A172 (cell line): ENCODE measurements at places on chromosomes 6 and 20.

DNA sequence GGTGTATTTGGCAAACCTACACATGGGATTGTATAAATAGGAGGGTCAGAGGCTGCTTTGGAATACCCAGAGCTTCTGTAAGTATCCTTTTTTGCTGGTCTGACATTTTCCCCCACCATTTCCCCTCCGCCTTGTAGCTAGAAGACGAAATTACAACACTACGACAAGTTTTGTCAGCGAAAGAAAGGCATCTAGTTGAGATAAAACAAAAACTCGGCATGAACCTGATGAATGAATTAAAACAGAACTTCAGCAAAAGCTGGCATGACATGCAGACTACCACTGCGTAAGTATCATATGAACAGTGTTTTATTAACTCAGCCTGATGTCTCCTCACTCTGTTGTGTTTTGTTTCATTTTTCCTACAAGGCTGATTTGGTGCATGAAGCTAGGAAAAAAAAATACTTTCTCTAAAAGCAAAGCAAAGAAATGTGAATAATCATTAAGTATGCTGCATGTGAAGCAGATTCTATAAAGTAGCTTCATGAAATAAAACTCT lies 72.7 kb downstream of the HDDC2 start:
- no peak for DNase-seq

- DNase-seq: no peak
Observed at GRCh38 chr20:50730765-50731054, 670 bp upstream of the PARD6B start.

DNA sequence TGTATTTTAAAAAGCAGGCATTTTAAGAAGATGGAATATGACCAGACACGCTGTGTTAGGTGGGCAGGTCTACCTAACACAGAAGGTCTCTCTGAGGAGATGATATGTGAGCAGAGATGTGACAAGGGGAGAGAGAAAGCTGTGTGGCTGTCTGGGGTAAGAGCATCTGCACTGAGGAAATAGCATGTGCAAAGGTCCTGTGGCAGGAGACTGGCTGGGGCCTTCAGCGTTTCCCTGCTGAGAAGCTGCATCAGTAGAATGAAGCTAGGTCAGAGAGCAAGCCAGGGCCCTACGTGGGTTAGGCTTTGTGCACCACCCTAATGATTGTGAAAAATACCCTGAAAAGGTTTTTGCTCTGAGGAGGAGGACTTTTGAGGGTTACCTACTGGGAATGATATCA lies 87.0 kb downstream of the TXNDC5 start:
- DNase-seq: no peak

DNA sequence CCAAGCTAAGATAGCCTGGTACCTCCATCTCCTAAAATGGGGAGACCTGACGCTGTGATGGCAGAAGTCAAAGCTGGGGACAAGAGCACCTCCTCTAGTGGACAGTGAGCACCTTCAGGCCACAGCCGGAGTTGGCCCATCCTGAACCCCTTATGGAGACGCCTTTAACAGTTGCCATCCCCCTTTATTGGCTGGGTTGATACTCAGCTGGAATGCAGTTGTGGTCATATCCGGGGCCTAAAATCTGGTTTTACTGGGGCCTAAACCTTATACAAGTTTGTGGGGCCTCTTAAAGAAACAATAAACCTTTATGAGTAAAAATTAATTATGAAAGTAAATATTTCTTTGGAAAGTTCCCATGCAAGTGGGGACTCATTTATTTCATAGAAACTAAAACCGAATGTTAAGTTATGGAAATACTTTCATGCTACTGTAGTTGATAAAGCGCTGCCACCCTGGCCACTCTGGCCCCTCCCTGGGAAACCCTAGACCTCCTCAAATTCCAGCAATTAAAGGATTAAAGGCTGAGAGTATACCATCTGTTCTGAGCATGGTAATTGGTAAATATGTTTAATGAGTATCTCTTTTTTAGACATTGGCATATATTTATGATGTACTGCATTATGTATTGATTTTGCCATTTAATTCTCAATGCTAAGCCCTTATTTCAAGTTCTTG lies 95.1 kb upstream of the SASH1 start:
- DNase-seq: no peak

- DNase-seq: peak; percentile 59
Observed at GRCh38 chr20:31566658-31567379, 38.3 kb upstream of the ID1 start.

DNA sequence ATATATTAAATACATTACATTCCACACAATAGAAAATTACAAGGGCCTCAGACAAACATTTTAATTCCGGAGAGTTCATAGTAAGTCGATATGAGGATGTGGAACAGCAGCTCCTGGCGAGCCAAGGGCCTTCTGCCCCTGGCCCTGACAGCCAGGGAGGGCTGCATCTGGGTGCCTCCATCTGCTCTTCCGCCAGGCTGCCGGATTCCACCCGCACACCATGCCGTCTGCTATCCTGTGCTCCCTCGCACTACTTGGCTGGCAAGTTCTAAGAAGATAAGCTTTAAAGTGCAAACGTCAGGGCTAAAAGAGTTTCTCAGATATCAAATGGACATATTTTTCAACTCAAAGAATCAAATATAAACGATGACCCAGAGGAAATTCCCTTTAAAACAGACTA lies 656.3 kb upstream of the NOX3 start:
- no peak for DNase-seq

GRCh38 chr20:41198443-41198842 lies 61.1 kb downstream of the PLCG1 start:
- no peak for DNase-seq

DNA sequence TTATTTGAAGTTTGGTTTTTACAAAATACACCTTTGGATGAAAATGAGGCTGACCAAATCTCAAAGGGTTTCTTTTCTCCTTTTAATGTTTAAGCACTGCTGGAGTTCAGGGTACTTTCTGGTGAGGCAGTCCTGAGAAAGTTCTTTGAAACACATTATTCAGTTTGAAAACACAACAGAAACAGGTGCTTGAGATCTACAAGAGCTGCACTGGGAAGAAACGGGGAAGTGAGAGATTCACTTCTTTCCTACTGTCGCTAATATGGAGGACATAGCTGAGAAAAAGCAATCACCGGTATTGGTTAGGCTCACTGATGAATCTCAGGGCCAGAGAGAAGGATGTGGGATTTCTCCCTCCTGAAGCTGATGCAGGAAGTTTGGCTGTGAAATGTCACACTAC lies 22.9 kb upstream of the TMEM170B start:
- no peak for DNase-seq

DNA sequence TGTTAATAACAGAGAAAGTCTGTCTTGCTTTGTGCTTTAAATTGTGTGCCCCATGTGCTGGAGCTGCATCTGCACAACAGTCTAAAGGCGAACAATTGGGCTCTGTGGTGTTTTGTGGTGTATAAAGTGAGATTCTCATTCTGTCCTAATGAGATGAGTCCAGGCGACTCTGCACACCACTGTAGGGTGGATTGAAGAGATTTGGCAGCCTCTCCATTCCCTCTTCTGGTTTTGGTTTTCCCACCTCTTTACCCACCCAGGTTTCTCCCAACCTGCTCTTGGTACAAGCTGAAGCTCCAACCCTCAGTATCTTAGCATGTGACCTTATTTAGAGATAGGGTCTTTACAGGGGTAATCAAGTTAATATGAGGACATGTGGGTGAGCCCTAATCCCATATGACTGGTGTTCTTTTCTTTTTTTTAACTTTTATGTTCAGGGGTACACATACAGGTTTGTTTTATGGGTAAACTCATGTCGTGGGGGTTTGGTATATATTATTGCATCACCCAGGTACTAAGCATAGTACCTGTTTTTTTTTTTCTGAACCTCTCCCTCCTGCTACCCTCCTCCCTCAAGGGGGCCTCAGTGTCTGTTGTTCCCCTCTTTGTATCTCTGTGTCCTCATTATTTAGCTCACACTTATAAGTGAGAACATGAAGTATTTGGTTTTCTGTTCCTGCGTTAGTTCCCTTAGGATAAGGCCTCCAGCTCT lies 217.6 kb upstream of the DTNBP1 start:
- no peak for DNase-seq

GRCh38 chr6:128521282-128521632 lies 858 bp upstream of the PTPRK start:
- no peak for DNase-seq

DNA sequence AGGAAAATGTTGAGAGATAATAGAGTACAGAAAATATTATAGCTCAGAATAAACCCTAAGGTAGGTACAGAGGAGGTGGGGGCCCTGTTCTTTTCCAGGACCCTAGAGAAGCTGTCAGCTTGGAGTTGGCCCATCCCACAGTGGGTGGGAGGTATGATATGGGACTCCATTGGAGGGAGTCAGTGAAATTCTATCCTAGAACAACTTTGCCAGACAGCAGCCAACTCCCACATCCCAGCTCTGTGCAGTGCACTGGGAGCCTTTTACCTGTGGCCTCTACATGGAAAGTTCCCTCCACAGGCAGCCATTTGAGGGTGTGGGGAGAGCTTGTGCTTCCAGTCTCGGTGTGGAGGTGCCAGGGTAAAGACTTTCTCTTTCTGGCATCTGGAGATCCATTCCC lies 36.8 kb upstream of the CLIC5 start:
- DNase-seq: no peak

DNA sequence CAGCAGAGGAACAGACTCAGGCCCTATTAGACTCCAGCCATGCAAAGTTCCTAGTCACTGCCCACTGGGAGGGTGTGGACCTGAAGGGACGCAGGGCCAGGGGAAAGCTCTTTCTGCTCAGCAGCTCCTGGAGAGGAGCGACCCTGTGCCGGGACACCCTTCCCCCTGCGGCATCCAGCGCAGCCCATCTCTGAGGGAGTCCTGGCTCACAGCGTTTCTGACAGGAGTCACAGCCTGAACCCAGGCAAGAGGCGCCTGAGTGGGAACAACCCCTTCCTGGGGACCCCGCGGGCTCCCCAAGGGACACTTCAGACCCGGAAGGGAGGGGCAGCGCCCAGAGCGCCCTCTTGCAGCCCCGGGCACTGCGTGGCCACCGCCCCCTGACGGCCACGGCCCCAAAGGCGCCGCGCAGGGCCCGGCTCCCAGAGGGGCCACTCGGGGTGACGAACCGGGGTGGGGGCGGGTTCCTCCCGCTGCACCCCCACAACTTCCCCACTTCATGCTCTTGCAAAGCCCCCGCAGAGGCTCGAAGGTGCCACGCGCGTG lies 862 bp downstream of the UCKL1 start:
- DNase-seq: no peak

DNA sequence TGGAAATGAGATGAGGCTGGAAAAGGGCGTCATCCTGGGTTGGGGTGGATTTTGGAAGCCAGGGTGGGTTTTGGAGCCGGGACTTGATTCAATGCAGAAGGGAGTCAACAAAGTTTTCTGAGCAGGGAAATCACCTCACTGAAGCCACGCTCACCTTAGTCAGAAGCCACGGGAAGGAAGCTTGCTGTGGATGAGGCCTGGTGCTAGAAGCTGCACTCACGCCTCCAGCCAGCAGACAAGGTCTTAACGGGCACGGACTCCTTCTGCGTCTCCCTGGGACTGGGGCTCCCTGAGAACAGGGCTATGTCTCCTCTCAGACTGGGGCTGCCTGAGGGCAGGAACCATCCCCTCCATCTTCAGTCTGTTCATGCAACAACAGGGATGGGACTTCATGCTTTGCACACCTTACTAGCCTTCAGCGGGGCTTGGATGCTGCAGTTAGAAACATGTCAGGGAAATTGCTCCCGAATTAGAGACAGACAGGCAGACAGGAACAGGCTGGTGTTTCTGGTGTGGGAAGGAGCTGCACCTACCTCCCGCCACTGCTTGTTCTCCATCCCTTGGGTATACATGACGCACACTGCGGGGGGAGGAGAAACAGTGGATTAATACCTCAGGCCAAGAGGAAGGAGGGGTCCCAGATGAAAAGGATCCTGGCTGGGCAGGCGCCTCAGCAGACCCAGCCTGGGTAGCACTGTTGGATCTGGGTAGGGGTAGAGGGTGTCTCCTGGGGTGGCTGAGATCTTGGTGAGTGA lies 17.5 kb downstream of the CPNE5 start:
- DNase-seq: no peak

DNA sequence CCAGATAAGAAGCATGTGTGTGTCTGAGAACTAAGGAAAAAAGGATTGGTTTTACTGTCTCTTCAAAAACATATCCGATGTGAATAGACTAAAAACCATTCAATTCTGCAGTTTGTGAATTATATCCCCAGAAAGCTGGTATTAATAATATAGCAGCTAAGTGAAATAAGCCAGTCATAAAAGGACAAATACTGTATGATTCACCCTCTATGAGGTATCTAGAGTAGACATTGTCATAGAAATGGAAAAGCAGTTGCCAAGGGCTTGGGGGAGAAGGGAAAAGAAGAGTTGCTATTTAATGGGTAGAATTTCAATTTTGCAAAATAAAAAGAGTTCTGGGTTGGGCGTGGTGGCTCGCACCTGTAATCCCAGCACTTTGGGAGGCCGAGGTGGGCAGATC lies 137.5 kb downstream of the ATXN1 start:
- no peak for DNase-seq

DNA sequence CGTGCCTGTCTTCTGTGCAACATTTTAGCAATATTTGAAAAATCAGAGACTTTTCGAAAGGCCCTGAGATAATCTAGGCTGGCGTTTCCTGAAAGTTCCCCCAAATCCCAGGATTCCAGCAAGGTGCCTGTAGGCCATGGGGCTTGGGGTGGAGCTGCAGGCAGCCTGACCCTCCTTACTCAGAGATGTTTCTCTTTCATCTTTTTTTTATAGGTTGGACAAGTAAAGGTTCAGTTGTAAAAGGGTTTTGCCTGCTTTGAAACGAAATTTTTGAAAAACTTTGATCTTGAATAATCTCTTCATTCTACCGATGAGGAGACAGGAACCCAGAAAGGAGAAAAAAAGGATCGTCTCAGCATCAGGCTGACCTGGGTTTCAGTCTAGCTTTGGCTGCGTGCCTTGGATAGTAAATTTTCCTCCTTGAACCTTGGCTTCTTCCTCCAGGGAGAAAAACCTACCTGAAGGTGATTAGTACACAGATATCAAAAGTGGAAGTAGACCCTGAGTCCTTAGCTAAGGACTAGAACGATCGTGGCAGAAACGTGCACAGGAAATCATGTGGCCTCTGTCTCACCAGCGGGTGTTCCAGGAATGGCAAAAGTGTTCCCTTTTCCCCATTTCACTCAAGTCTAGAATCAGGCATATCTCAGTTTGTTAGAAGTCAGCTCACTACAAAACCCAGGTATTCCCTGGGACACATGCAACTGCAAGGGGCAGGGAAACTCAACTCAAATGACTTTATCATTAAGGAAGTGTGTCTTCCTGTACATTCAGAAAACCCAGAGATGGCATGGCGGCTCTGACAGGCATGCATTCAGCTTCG lies 128.2 kb upstream of the PTPN1 start:
- no peak for DNase-seq

DNA sequence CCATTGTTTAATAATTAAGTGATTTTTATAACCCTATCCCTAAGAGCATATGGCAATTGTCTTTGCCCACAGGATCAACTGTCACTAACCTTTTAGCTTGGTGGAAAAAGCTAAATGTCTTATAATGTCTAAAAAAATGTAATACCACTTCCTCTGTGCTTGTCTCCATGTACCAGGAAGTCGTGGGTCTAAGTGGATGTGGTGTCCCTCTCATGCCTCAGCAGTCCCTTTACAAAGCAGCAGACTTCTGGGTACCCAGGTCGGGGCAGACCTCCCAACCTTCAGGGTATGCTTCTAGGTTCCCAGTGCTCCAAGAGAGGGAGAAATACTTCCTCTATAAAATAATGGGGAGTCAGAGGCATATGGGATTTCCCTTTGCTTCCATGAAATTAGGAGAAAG lies 74.7 kb downstream of the ZHX3 start:
- no peak for DNase-seq

GRCh38 chr6:4776493-4777393 lies 539 bp downstream of the CDYL start:
- peak; percentile 37 for DNase-seq

GRCh38 chr6:32945108-32945760 lies 4.4 kb upstream of the HLA-DMB start:
- no peak for DNase-seq
